Foreskin melanocyte (primary cell): ENCODE measurements at places on chromosomes 13 and 19.

- no peak for DNase-seq
These were observed 35.3 kb downstream of the FPR3 start for GRCh38 chr19:51830274-51830673.

- DNase-seq: no peak
These were observed 235.5 kb downstream of the PCDH9 start for GRCh38 chr13:66994517-66995202.

GRCh38 chr19:5832061-5832460, 7.4 kb downstream of the FUT6 start:
- no peak for DNase-seq

- DNase-seq: no peak
These were observed 13.7 kb downstream of the UBE2L5 start for GRCh38 chr13:30435911-30436451.

- DNase-seq: no peak
These were observed 2.1 kb downstream of the PLEKHF1 start for GRCh38 chr19:29667387-29667783.

- no peak for DNase-seq
These were observed 26.3 kb downstream of the DCAF15 start for GRCh38 chr19:13978351-13979243.

GRCh38 chr19:56333506-56333905, 18.9 kb upstream of the ZSCAN5A start:
- DNase-seq: no peak

DNA sequence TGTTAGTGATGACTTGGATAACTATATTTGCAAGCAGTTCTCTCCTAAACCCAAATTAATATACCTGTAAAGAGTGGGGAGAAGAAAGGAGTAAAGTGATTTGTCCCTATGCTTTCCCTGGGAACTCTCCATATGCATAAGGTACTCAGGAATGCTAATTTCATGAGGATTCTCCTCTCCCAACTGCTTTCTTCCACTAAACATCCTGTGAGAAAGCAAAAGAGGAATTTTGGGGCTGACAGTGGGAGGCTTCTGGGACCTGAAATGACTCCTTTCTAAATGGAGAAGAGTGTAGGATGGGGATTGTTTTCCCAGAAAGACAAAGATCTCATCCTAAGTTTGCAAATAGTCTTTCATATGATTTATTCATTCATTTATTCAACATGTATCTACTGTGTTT, 250.5 kb downstream of the TDRD3 start:
- DNase-seq: no peak

DNA sequence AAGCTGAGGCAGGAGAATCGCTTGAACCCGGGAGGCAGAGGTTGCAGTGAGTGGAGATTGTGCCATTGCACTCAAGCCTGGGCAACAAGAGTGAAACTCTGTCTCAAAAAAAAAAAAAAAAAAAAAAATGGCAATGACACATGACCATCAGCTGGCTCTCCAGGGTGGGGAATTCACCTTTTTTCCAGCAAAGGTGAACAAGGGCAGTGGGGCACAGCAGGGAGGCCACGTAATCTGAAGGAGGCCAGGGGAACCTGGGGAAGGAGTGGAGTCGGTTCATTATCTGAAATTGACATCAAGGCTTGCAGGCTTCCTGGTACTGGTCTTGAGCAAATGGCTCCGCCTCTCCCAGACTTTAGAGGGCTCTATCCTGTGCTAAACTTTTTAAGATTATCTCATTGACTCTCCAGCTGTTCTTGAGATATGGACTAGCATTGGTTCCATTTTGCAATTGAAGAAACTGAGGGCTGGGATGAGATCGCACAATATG, 28.1 kb downstream of the KEAP1 start:
- DNase-seq: no peak

- DNase-seq: peak; percentile 79
These were observed 85.6 kb downstream of the RXFP2 start for GRCh38 chr13:31824705-31825517.

GRCh38 chr19:5339950-5340636, 519 bp downstream of the PTPRS start:
- DNase-seq: no peak

DNA sequence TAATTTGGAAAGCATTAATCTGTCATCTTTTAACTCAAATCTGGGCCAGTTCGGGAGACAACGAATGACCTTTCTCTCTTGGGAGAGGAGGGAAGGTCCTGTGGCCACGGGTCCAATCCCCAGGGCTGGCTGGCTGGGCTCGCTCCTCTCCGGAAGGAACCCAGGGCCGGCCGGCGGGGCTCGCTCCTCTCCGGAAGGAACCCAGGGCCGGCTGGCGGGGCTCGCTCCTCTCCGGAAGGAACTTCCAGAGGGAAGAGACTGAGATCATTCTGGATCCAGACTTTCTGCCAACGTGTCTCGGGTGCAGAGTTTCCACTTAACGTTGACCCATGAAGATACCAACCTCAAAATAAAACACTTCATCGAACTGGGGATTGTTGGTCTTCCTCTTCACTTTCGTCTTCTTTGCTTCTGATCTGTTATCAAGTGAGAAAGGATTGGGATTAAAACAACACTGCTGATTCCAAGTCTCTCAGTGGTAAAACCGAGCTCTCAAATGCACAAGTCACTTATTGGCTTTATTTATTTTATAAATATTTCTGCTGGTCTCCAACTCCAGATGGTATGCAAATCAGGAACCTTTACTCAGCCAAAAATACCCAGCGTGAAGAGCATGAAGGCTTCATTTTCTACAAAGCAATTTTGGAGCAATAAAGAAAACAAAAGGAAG, 53.3 kb upstream of the C13orf46 start:
- no peak for DNase-seq
